Fibroblast of skin of scalp (primary cell): ENCODE measurements at places on chromosomes 12 and 14.
A peak's percentile ranks its signal among the peaks of the same experiment; 100 is the strongest.

DNA sequence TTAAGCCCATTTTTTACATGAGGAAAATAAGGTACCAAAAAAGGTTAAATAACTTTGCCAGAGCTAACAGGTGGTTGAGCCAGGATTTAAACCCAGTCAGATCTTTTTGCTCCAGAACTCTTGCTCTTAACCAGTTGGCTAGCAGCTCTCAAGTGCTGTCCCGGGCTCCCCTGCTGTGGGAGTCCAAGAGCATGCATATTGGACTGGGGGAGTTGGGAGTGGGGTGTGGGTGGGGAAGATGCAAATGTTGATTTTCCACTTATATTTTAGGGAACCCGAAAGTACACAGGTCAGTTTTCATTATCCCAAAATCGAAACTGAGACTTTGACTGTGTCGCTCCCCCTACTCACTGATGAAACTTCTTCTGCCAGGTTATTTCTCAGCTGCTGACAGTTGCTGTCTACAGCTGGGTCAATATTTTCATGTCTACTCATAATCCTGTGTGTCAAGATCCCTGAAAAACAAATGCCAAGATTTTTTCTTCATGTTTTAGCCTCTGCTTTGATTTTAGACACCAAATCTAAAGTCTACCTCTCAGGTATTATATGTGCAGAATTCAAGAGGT, 172.3 kb upstream of the TMPO start:
- no peak for DNase-seq

DNA sequence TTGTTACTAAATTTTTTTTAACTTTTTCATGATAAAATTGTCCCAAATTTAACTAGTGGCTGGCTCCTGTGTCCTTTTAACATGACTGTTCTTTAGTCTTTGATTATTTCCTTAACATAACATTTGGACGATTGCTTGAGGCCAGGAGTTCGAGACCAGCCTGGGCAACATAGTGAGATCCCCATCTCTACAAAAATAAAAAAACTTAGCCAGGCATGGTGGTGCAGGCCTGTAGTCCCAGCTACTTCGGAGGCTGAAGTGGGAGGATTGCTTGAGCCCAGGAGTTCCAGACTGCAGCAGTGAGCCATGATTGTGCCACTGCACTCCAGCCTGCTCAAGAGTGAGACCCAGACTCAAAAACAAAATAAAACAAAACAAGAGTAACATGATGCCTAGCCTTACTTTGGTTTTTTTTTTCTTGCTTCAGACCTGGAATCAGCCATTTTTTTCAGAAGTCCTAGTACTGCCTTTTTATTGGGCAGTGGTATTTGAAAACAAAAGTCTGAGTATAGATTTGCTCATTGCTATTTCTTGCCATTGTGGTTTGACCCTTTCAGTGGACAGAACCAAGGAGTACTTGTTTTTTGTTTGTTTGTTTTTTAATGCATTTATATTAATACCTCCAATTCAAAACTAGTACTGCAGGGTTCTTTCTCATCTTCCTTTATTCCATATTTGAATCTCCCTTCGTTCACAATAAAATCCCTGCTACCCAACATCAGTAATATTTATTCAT, 4.8 kb downstream of the TOGARAM1 start:
- no peak for DNase-seq

GRCh38 chr12:109571773-109572505, 1.4 kb downstream of the MMAB start:
- DNase-seq: no peak

DNA sequence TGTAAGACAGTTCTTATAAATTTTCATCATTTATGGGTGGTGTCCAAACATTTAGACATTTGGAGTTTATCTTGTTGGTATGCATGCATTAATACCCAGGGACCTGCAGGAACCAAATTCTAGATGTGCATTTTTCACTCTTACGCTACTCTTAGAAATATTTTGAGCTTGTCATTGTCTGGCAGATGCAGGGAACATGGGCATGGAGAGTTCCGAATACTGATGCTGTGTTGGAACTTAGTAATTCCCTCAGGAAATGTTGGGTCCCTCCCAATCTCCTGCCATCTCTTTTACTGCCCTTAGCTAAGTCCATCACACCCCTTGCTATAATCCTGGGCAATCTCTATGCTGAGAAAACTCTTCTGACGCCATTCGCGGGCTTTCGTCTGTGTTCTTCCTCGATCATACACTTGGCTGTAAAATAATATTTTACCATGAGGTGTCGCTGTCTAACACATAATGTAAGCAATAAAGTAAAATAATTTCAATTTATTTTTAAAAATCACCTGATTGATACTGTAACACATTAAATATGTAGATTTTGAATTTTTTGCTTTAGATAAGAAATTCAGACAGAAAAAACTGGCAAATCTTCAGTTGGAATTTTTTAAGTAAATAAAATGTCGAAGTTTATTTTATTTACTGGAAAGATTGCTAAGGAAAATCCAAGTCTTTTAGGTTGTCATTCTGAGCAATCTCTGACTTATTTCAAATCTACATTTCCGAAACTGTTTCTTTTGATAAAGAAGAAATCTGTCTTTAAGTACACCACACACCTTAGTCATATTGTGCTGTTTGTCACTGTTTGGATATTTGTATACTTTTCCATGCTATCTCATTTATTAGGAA, 304.1 kb upstream of the SSTR1 start:
- DNase-seq: peak; percentile 58

DNA sequence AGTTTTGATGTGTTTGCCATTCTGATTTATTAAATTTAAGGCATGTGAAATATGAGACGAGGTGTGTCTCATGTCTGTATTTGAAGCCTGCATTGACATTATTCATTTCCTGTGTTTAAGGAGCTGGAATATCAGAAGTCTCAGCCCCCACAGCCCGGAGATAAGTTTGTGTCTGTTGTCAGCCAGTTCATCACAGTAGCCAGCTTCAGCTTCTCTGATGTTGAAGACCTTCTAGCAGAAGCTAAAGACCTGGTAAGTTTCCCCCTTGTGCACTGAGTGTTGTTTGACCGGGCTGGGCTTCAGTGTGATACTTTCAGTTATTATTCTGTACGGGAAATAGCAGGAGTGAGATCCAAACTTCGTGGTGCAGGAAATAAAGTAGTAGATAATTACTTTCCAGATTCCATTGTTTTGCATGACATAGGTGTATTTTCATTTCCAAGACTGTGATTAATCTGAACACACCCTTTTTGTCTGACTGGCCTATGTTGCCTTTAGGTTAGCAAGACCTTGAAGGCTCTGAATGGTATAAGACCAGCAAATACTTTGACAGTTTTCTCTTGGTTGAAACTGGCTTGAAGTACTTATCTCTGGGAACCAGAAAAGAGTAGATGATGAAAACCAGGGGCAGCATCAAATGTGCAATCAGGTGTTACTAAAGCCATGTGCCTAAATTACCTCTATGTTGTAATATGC, 101.5 kb downstream of the GPR135 start:
- peak; percentile 22 for DNase-seq

GRCh38 chr12:64255249-64255648, 33.2 kb upstream of the KICS2 start:
- DNase-seq: no peak

DNA sequence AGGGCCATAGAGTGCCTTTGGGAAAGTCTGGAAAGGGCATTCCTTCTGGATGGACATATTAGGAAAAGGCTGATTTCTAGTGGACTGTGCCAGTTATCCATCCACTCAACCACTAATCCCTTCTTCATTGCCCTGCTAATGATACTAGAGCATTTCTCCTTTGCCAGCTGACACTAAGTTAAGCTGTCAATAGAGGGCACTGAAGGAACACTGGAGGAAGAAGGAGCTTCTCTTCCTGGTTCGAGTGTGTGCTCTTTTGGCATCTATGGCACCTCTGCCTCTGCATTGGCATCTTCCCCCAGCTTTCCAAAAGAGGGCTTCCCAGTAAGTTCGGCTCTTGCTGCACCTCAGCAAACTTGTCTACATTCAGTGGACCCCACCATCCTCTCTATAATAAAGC, 165.4 kb downstream of the DERA start:
- peak; percentile 29 for DNase-seq

DNA sequence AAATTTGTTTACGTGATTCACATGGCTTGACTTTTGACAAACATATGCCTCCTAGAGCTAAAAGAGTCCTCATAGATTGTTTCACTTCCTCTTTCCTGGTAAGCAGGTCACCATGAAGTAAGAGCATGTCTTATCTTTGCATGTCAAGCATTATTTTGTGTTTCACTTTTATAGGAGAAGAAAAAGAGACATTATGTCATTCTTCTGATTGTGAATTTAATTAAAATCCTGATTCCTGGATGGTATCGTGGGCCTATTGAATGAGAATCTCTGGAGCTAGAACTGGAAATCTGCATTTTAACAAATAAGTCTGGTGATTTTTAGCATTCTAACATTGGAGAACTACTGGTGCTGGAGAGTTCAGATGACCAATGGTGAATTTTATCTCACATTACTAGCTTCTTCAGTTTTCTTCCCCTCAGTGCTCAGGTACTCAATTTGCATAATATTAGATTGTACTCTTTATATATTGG, 218.6 kb upstream of the ATP2B1 start:
- no peak for DNase-seq

GRCh38 chr14:69153152-69153872, 393 bp upstream of the DCAF5 start:
- peak; percentile 93 for DNase-seq

DNA sequence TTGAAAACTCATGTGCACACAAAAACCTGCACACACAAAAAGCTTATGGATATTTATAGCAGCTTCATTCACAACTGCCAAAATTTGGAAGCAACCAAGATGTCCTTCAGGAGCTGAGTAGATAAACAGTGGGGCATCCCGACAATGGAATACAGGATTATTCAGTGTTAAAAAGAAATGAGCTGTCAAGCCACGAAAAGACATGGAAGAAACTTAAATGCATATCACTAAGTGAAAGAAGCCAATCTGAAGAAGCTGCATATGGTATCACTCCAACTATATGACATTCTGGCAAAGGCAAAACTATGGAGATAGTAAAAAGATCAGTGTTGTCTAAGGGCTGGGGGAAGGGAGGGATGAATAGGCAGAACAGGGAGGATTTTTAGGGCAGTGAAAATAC, 5.2 kb upstream of the TPCN1 start:
- no peak for DNase-seq

DNA sequence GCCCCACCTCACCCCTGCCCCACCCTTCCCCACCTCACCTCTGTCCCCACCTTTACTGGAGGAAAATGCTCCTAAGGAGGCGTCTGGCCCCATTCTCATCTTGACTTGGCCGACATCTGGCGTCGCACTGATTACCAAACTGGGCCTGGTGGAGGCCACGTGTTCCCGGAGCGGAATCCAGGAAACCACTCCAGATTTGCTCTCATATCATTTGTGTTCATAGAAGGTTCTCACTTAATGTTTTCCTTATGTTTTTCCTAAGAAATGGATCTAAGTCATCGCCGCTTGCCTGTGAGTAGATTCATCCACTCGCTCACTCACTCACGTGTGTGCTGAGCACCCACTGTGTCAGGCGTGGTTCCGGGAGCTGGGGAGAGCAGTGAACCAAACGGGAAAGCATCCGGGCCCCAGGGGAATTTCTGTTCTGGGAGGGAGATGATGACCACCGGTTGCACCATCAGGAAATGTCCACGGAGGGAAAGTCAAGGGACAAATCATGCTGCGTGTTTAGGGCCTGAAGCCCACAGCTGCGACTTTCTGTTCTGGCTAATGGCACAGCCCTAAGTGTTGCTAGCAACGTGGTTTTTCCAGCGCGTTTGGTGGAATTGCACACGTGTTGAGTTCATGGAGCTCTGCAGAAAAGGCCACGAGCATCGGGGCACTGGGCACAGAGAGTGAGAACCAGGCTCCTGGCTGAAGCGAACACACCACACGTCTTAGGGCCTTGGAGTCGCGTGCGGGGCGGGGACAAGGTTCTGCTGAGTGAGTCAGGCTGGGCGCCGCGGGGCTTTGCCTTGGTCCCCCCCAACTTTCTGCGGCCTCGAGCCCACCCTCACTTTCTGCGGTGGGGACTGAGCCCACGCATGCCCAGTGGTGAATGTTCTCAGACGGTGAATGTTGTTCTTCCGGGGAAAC, 57.7 kb downstream of the ADGRD1 start:
- peak; percentile 7 for DNase-seq

GRCh38 chr14:32986791-32987540, 48.3 kb downstream of the NPAS3 start:
- DNase-seq: peak; percentile 82

GRCh38 chr12:6061660-6062059, 62.8 kb downstream of the VWF start:
- peak; percentile 68 for DNase-seq

DNA sequence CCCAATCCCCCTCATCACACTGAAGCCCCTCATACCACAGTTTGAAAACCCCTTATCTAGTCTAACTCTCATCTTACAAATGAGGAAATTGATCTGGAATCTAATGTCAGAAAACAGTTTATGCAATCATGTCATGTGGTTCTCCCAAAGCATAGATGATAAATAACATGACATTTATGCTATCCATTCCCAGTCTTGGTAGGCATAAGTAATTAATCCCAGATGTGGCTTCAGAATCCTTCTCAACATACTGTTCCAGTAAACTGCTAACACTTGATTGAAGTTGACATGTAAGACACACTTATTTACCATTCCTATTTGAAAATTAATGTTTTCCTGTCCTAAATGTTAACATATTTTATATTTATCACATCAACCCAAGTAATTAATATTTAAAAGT, 168.7 kb downstream of the GALC start:
- peak; percentile 37 for DNase-seq

GRCh38 chr14:93564918-93565317, 134.2 kb downstream of the UNC79 start:
- DNase-seq: no peak

- DNase-seq: peak; percentile 4
Observed at GRCh38 chr12:16184681-16185080, 92.8 kb downstream of the SLC15A5 start.

DNA sequence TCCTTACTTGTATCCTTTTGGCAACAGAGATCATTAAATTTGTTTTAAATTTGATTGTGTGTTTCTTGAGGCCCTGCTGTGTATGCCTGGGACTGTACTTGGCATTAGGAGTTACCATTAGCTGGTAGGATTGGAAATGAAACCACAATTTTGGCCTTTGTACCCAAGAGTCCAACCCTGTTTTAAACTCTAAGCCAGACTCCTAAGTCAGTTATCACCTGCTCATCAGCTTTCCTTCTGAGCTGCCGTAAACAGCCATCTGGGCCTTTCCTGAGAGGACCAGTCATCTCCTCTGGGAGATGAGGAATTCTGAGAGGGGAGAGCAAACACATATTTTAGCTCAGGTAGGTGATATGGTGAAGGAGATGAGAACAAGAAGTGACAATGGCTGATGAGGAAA, 74.3 kb upstream of the SRSF5 start:
- DNase-seq: no peak

GRCh38 chr12:52585946-52586345, 12.3 kb upstream of the KRT74 start:
- no peak for DNase-seq
